ENCODE measurements at places on chromosomes 16 and 17. TPM values are rescaled to one million over a fixed set of nuclear protein-coding genes. Genes with fewer than 3 reads are reported as not detected.

Gene ARHGAP44
- total RNA-seq, result not detected

Gene APOBR
- not detected for total RNA-seq

Gene SOST
- 2.4 TPM for total RNA-seq

Gene FOXL1
- 5.0 TPM for total RNA-seq

Gene KIFC3
- 89.2 TPM for total RNA-seq

Gene TMEM114
- not detected for total RNA-seq

Gene CACNG1
- not detected for total RNA-seq

Gene DNAJA2
- 62.8 TPM for total RNA-seq

Gene LDHD
- total RNA-seq, result 0.95 TPM

Gene OTOA
- total RNA-seq, result not detected

Gene AGRP
- not detected for total RNA-seq

Gene ADAMTS18
- total RNA-seq, result not detected

Gene KRTAP2-1
- not detected for total RNA-seq

Gene KRTAP4-8
- total RNA-seq, result not detected

Gene VASN
- total RNA-seq, result 5.5 TPM

Gene PRKCB
- not detected for total RNA-seq

Gene ABCA10
- total RNA-seq, result not detected

Gene HASPIN
- total RNA-seq, result 9.9 TPM

Gene CBFA2T3
- not detected for total RNA-seq

Gene ENDOV
- 31.7 TPM for total RNA-seq

Gene RSKR
- total RNA-seq, result 3.2 TPM

Gene ZC3H18
- 14.2 TPM for total RNA-seq

Gene MFAP4
- total RNA-seq, result not detected

Gene SLC13A2
- not detected for total RNA-seq
